ENCODE measurements at places on chromosomes 13 and 19.

DNA sequence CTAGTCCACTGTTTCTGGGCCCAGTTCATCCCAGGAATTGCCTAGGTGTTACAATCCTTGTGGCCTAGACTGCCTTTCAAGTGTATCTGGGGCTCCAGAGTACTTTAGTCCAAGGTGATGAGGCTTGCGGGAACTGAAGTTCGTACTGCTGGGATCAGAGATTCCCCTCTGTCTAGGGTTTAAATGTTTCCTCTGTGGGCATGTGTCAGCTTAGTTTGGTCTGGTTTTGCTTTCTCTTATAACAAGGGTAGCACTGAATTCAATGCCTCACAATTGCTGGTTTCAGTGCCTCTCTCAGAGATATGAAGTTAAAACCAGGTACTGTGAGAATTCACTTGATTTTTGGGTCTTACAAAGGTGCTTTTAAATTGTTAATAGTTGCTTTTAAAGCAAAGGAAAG lies 30.8 kb downstream of the RGCC start:
- no peak for DNase-seq

- DNase-seq: no peak
These were observed 4.8 kb upstream of the CCDC70 start for GRCh38 chr13:51856998-51857397.

GRCh38 chr19:42532891-42533290 lies 4.6 kb upstream of the CEACAM1 start:
- no peak for DNase-seq

GRCh38 chr19:5489551-5489950 lies 34.3 kb downstream of the ZNRF4 start:
- DNase-seq: no peak

GRCh38 chr13:41054919-41055619 lies 6.2 kb upstream of the WBP4 start:
- no peak for DNase-seq
